CD4-positive, alpha-beta T cell treated with Interleukin-10 for 1 hour (primary cell): ENCODE measurements at places on chromosomes 16 and 17.
A peak's percentile ranks its signal among the peaks of the same experiment; 100 is the strongest.

- no peak for DNase-seq
These were observed 517.2 kb downstream of the RBFOX1 start for GRCh38 chr16:7849841-7850240.

- DNase-seq, result no peak
These were observed 1152.0 kb upstream of the CDH8 start for GRCh38 chr16:63188086-63188771.

DNA sequence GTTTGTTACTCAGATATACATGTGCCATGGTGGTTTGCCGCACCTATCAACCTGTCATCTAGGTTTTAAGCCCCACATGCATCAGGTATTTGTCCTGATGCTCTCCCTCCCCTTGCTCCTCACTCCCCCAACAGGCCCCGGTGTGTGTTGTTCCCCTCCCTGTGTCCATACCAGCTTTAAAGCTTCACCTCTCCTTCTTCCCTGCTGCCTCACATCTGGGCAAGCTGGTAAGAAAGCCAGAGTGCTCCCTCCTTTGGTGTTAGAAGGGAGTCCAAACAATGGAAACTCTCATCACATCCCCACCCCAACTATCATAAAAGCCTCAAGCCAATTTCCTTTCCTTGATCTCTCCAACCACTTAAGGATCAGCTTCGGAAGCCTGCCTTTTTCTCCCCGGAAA, 1115.6 kb upstream of the GOT2 start:
- no peak for DNase-seq

- DNase-seq, result no peak
These were observed 9.2 kb downstream of the UBALD2 start for GRCh38 chr17:76274112-76274956.

- DNase-seq, result no peak
These were observed 24.9 kb downstream of the MPP3 start for GRCh38 chr17:43808076-43808475.

GRCh38 chr17:1183171-1183873, 3.5 kb upstream of the ABR start:
- no peak for DNase-seq

DNA sequence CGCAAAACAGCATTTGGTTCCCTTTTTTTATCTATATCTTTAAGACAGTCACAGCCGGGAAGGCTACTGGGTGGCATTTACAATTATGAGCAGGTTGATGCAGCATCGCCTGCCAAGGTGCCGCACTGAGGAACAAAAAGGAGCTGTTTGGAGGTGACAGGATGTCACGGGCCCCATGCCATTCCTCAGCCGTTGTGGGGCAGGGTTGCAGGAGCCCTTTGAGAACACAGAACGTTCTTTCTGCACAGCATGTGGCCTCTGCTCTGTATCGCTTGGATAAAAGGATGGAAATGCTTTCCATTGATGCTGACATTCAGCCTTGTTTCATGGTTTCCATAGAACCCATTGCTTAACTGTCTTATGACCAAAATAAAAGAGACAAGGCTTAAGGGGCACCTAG, 141.9 kb upstream of the CDH5 start:
- DNase-seq, result no peak

DNA sequence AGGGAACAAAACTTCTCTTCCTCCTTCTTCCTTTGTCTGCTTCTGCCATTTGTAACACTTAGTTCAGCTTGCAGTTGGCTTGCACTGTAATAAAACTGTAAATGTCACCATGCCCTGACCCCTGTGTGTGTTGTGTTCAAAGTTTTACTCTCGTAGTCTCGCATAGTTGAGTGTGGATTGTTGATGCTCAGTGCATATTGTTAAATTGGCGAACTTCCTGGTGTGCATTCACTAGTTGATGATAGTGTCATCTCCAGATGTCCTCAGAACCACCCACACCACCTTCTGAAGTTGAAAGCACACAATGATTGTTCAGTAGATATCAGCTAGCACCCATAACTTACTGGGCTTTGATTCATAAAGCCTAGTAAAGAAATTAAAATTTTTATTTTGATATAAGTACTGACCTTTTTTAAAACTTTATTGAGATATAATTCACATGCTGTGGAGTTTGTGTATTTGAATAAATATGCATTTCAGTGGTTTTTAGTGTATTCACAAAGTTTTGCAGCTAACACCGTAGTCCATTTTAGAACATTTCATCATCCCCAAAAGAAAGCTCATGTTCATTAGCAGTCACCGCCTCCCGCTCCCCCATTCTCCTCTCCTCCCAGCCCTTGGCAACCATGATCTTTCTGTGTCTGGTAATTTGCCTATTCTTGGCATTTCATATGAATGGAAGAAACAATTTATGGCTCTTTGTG, 25.0 kb downstream of the USP10 start:
- no peak for DNase-seq

DNA sequence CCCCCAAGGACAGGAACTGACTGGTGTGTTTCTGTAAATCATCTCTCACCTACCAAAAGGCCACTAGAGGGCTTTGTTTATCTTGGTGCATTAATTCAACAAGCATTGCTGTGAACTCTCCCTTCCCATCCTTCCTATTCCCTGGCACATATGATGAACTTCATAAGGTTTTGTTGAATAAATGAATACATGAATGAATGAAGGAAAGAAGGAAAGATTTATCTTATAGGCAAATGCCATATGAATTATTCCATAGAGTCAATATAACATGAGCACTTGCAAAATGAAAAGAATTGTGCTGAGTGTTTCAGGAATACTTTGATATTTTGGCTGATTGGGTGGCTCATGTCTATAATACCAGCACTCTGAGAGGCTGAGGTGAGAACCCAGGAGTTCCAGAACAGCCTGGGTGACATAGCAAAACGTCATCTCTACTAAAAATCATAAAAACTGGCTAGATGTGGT, 4.3 kb downstream of the SPDYE4 start:
- DNase-seq, result peak; percentile 15

GRCh38 chr16:2948807-2949704, 15.0 kb upstream of the KREMEN2 start:
- no peak for DNase-seq

DNA sequence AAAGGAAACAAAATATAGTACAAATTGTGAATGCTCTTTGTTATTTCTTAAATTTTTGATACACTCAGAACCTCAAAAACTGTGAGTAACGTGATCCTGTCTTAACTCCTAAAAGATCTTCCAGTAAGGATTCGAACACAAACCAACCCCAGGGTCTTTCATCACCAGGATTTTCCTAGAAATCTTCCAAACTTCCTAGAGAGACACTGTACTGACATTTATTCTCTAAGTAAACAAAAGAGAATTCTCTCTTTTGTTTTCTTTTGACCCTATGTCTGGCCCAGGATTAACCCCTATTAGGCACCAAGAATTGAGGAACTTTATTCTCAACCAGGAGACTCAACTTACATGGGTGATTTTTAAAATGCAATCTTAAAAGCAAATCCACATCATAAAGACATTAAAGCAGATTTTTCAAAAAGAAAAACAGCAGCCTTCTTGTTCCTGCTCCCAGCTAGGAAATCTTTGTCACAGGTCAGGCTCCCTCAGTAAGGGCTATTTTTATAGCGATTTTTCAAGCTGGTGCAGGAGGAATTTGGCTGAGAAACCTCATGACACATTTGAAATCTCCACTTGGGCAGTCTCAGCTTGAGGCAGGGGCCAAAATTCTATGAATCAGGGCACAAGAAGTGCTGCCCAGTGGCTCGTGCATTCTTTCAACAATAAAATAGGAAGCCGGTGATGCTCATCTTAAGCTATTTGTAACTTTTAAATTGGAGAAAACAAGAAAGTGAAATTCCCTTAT, 6.2 kb upstream of the SMG1 start:
- no peak for DNase-seq

DNA sequence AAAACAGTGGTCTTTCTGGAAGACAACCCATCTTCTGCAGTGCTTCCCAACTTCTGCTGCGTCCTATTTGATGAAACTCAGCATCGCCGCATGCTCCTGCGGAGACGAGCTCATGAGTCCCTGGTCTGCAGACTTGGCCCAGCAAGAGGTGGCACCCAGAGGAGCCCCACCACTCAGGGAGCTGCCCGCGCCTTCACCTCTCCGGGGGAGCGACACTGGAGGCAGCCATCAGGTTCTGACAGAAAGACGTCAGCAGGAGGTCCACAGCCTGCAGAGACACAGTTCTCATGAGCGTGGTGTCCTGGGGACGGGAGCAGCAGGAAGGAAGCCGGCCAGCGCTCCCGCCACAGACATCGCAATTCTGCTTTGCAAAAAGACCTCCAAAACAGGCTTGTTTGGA, 46.1 kb downstream of the FANCA start:
- DNase-seq, result no peak

- DNase-seq, result no peak
These were observed 3.3 kb upstream of the PITPNA start for GRCh38 chr17:1565877-1566276.

DNA sequence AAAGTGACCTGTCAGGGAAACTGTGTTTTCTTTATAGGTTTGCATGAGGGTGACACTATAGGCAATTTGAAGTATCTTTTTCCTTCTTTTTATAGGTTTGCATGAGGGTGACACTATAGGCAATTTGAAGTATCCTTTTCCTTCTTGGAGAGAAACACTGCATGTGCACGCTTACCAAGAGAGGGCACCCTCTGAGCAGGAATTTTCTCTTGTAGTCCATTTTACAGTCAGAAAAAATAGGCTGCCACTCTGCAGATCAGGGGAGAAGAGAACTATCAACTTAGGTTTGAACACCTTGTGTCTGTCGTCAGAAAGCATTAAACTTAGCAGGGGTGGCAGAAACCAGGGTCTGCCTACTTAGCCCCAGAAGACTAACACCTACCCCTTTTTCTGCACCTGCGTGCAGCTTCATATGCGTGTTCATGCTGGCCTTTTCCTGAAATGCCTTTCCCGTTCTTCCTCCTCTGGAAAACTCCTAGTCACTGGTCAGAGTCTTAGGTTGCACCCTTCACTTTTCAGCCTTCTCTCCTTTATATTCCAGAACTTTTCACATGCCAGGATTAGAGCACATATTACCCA, 16.4 kb upstream of the SMIM36 start:
- DNase-seq, result no peak

DNA sequence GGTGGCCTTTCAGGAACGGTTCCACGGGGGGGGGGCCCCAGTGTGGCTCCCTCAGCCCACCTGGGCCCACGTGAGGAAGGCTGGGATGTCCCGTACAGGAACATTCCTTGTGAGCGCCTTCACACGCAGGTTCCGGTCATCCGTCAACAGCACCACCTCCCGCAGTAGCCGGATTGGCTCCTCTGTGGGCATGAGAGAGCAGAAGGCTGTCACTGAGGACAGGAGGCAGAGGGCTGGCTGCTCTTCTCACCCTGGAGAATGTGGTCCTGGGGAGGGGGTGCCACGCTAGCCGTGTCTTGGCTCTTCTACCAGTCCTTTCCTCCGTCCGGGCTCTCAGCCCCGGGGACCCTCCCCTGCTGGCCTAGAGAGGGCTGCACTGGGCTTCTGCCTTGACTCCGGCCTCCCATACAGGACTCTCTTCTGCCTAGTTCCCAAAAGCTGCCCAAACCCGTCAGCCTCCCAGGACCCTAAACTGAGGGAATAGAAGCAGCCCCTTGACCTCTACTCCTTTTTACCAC, 6.6 kb downstream of the HIC1 start:
- no peak for DNase-seq

- DNase-seq, result no peak
These were observed 2.5 kb upstream of the CCL2 start for GRCh38 chr17:34252444-34253138.

- DNase-seq, result no peak
These were observed 20.1 kb downstream of the ARHGAP17 start for GRCh38 chr16:24995033-24995432.

- DNase-seq, result no peak
These were observed 71.2 kb upstream of the CHMP6 start for GRCh38 chr17:80920441-80920840.

- no peak for DNase-seq
These were observed 122.6 kb downstream of the USP22 start for GRCh38 chr17:20920095-20920814.

DNA sequence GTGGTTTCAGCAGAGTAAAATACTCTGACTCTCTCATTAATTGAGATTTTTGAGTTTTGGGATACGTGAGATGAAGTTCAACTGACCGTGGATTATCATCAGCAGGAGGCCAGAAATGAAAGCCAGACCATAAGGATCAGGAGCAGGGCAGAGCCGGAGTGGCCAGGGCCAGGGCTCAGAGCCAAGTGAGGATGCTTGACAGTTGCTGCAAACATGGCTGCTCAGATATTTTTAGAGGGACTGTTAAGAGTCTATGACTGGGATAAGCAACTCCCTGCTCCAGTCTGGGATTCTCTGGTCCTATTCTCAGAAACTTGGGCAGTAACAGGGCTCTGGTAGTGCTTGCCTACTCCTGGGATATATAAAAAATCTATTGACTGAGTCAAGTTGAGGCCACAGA, 17.6 kb upstream of the CDH13 start:
- DNase-seq, result no peak

DNA sequence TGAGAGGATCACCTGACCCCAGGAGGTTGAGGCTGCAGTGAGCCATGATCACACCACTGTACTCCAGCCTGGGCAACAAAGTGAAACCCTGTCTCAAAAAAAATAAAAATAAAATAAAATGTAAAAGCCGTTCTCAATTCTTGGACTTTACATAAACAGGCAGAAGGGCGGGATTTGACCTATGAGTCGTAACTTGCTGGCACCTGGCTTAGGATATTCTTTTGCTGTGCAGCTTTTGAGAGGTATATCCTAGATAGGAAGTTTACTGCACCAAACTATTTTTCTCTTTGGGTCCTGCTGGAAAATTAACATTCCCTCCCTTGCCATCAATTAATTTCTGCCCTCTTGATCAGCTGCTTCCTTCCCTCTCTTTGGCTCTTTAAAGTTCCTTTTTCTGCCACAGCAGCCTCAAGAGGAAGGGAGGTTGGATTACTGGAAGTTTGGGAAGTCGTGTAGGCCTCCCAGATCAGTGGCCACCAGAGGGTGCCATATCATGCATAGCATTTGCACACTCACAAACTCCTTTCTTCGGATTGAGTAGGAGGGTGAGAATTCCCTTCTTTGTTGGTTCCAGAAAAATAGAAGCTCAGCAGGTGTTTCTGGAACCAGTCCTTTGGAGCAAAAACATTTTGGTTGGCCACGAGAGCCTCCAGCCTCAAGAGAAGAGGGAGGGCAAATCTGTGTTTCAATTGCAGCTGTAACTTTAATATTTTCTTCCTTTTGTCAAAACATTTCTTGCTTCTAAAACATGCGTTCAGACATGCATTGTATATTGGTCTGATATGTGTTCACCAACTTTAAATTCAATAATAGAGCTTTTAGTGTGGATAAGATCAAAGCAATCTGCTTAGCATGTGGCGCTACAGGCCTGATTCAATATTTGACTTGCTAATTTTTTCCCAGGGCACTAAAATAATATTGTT, 147.3 kb downstream of the CCDC182 start:
- peak; percentile 45 for DNase-seq

- DNase-seq, result no peak
These were observed 37.2 kb downstream of the SMPD3 start for GRCh38 chr16:68411086-68411485.

- DNase-seq, result no peak
These were observed 2.6 kb downstream of the CDK5RAP3 start for GRCh38 chr17:47973541-47973940.

DNA sequence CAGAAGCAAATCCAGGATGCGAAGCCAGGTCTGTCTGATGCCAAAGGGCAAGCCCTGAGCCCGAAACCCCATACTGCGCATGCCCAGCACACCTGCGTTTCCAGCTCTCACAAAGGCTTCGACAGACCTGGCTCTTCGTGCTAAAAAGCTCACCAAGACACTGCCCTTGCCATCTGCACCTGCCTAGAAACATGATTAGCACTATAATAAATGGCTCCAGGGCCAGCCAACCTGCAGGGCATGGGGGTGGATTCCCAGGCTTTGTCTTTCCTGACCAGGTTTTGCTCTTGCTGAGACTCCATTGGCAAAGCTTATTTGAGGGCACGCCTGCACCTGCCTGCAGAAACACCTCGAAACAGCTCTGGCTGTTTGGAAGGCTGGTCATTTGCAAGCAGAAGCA, 14.4 kb upstream of the PLD6 start:
- DNase-seq, result no peak
